ENCODE measurements at places on chromosomes 2 and 18.

GRCh38 chr2:16067037-16067406, 126.7 kb downstream of the MYCN start:
- no peak for DNase-seq

GRCh38 chr2:40147360-40147759, 304.5 kb downstream of the SLC8A1 start:
- no peak for DNase-seq

- no peak for DNase-seq
These were observed 176.1 kb upstream of the SESTD1 start for GRCh38 chr2:179440642-179441251.

GRCh38 chr2:161199912-161200701, 39.9 kb downstream of the TANK start:
- no peak for DNase-seq

GRCh38 chr2:178874529-178875240, 67.5 kb upstream of the TTN start:
- DNase-seq = no peak

GRCh38 chr2:71256421-71256820, 29.5 kb upstream of the PAIP2B start:
- DNase-seq = no peak

DNA sequence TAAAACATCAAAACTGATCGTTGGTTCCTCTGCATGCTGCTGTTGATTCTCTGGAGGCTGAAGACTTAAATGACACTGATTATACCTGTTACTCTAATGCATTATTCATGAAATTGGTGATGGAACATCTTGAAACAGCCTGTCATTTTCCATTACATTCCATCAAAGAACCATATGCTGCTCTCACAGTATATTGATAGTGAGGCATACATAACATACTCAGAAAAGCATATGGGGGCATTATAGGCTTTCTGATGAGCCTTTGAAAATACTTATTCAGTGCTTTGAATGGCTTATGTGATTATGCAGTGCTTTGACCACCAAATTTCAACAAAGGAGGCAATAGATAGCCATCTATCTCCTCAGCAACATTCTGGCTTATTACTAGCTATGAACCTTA, 392.1 kb downstream of the CDH19 start:
- DNase-seq = no peak

DNA sequence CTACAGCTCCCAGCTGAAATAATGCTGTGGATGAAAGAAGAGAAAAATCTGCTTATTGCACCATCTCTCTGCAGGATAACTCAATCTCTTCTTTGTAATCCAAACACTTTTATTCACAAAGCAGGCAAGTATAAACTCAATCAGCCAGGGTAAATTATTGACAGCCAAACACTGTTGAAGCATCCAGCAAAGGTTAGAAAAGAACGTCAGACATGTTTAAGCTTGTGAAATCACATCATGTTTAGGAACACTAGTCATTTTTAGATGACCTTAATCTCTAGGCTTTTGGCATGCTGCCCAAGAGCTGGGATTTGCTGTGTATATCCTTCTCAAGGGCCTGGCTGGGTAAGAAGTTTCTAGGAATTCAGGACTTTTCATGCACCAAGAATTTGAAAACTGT, 1148.1 kb upstream of the FANCL start:
- DNase-seq = no peak

DNA sequence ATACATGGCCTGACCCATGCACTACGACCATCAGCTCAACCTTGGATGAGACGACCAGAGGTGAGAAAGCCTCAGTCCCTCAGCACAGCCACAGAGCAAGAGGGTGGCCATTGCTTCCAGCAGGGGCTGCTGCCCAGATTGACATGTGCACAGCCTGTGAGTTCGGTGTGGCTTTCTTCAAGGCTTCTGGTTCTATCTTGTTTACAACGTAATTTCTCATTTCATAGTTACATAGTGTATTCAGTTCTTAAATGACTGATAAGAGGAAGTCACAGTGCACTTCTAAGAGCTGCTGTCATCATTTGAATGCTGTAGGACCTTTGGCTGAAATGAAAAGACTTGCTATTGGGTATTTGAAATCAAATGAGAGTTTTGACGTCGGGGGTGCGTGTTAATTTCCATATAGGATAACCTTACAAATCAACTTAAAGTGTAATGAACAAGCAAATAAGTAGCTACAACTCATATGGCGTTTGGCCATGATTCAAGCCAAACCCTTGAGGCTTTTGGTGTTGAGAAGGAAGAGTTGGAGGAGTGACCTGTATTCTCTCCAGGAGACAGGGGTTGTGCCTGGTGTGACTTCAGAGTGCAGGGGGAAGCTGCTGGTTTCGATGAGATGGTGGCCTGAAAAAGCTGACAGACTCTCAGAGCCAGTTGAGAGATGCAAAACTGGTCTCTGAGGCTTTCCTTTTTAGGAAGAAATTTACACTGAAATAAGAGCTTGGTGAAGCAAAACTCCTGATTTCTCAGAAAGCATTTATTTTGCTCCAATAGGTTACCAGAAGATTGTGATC, 51.0 kb downstream of the TSHZ1 start:
- DNase-seq = no peak

DNA sequence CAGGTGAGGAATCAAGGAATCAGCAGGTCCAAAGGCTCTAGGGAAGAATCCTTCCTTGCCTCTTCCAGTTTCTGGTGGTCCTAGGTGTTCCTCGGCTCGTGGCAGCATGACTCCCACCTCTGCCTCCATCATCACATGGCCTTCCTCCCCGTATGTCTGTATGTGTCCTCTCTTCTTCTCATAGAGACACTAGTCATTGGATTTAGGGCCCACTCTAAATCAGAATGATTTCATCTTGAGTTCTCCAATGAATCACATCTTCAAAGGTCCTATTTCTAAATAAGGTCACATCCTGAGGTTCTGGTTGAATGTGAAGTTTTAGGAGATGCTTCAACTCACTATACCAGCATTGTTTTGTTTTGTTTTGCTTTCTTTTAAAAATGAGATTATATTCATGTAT, 11.1 kb upstream of the AGFG1 start:
- no peak for DNase-seq

- no peak for DNase-seq
These were observed 30.6 kb upstream of the RPRM start for GRCh38 chr2:153509133-153509532.

GRCh38 chr2:142865924-142866323, 11.5 kb upstream of the KYNU start:
- DNase-seq = no peak

DNA sequence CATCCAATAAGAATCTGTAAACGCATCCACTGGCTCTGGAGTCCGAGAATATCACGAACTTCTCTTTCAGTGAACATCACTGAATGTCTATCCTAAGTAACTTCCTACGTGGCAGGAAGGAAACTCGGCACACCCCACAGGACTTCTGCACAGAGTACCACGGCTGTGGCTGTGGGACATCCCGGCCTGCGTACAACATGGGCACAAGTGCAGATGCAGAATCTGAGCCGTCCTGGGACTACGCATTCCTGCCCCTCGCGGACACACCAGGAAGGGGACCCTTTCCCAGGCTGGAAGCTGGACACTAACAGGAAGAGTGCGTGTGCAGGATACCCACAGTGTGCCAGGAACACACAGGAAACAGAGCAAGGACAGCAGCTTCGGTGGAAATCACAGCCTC, 60.6 kb downstream of the ZNF516 start:
- no peak for DNase-seq

GRCh38 chr18:37482433-37482832, 83.2 kb downstream of the CELF4 start:
- no peak for DNase-seq

GRCh38 chr2:168702579-168702978, 99.9 kb upstream of the NOSTRIN start:
- no peak for DNase-seq

DNA sequence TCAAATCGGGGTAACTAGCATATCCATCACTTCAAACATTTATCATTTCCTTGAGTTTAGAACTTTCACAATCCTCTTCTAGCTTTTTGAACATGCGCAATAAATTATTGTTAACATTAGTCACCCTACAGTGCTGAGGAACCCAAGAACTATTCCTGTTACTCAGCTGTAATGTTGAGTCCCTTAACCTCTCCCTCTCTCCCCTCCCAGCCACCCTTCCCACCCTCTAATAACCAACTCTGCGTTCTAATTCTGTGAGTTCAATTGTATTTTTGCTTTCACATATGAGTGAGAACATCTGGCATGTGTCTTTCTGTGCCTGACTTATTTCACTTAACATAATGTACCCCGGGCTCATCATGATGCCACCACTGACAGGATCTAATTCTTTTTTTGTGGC, 78.6 kb upstream of the RANBP2 start:
- DNase-seq = no peak

DNA sequence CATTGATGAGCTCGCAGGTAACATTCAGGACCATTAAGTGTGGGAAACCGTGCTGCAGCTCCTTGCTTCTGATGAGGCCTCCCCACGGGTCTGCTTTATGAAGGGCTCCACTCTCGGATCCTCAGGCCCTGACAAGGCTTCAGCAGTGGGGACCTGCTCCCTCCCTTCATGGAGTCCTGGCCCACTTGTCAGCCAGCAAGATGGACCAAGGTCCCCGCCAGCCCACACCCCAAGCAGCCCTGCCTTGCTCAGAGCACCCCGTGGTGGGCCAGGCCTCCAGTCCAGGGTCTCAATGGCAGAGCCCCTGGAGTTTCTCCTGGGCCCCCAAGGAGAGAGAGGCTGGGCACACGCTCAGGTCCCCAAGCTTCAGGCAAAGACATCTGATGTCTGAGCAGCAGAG, 41.5 kb downstream of the CROCC2 start:
- no peak for DNase-seq

- no peak for DNase-seq
These were observed 225.4 kb downstream of the FAM210A start for GRCh38 chr18:13500869-13501542.

- DNase-seq = no peak
These were observed 127.8 kb downstream of the CERS6 start for GRCh38 chr2:168583710-168584521.

DNA sequence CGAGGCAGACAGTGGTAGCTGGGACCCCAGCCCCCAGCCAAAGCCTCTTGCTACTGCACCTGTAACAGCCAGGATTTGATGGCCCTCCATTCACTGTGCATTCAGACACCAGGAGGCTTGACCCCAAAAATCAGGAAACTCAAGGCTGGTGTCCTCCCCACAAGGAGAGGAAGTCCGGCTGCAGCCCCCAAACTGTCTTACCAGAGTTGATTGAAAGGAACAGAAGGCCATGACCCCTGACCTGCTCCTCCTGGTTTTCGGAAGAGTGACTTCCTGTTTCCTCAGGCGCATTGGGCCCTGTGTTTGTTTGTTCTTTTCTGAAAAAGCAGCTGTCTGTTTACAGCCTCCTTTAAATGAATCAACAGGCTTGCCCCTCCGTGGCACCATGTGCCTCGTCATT, 111.6 kb downstream of the RNF144A start:
- no peak for DNase-seq
